ENCODE measurements at places on chromosomes 3 and 15. TPM values are rescaled to one million over a fixed set of nuclear protein-coding genes. Genes with fewer than 3 reads are reported as not detected.
A peak's percentile ranks its signal among the peaks of the same experiment; 100 is the strongest.

DNA sequence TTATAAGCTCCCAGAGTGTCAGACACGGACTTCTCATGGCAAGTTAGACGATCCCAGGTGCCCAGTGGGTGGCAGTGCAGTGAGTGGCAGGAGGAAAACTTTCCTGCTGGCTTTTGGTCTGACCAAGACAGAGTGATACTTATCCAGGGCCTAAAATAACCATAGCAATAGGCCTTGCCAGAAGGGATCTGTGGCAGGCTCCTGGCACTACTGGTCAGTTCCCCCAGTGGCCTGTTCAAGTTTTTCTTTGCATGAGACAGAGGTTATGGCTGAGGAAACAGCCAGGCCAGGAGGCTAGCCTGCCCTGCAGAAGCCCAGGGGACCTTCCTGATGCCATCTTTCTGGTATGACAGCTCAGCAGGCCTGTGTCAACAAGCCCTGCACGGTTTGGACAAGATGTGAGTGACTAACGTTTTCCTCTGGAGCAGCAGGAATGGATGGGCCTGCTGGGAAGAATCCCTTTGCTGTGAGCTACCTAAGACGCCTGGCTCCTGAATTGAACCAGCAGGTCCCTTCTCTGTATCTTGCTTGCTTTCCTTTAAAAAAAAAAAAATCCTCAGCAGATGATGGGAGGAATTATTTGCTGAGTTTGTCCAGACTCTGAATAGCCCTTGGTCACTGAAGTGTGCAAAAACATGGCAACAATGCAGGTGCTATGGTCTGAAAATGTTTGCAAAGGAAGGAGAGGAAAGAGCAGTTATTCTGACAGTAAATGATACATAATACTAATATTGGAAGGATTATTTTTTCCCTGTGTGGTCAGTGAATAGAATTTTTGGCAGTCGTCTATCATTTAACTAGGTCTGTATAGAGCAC, 18.0 kb downstream of the SCG5 start:
- no peak for DNase-seq

DNA sequence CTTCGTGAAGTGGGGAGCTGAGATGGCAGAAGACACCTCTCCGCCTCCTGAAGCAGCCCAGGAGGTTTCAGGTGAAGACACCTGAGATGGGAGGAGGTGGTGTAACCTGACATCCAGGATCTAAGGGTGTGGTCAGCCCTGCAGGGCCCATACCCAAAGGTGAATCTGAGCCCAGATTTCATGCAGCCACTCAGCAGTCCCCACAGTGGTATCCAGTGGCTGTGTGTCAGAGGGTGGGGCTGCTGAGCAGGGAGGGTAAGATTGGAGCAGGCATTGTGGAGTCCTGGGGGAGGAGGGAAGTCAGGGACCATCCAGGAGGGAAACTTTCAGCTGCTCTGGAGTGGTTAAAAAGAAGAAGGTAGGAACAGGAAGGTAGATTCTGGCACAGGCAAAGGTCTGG, 46.0 kb upstream of the SMAD6 start:
- no peak for DNase-seq

GRCh38 chr15:85607141-85607806, 187.5 kb downstream of the KLHL25 start:
- no peak for DNase-seq

- DNase-seq, result no peak
Measured at GRCh38 chr3:160114355-160114995, 110.7 kb upstream of the C3orf80 start.

- no peak for DNase-seq
Measured at GRCh38 chr3:157499342-157499963, 3.8 kb downstream of the VEPH1 start.

- peak; percentile 53 for DNase-seq
Measured at GRCh38 chr15:66698318-66698961, 3.6 kb upstream of the SMAD6 start.

DNA sequence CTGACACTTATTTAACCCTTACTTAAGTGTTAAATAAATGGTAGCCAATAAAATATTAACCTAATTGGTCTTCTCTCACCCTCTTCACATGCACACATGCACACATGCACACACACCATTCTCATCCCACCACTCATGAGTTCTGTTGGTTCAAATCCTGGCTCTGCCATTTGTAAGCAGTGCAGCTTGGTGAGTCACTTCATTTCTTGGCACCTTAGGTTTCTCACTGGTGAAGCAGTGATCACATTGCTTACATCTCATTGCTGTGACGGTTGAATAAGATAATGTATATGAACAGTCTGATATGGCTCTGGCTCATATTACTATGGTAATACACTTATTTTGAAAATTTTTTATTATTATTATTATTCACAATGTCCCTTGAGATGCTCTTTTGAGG, 33.8 kb downstream of the RIOX2 start:
- DNase-seq, result no peak

DNA sequence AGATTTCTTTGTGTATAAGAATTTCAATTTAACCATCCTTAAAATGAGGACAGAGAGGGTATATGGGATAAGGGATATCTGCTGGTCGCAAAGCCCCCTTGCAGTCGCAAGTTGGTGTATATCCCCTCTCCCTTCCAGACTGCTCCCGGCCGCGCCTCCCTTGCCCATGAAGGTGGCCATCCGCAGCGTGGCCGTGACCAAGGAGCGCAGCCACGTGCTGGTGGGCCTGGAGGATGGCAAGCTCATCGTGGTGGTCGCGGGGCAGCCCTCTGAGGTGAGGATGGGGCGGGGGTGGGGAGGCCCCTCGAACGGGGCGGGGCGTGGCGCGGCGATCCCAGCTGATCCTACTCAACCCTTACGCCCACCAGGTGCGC, 29.4 kb downstream of the NBEAL2 start:
- no peak for DNase-seq

- DNase-seq, result no peak
Measured at GRCh38 chr3:51684971-51685751, 14.1 kb downstream of the TEX264 start.

DNA sequence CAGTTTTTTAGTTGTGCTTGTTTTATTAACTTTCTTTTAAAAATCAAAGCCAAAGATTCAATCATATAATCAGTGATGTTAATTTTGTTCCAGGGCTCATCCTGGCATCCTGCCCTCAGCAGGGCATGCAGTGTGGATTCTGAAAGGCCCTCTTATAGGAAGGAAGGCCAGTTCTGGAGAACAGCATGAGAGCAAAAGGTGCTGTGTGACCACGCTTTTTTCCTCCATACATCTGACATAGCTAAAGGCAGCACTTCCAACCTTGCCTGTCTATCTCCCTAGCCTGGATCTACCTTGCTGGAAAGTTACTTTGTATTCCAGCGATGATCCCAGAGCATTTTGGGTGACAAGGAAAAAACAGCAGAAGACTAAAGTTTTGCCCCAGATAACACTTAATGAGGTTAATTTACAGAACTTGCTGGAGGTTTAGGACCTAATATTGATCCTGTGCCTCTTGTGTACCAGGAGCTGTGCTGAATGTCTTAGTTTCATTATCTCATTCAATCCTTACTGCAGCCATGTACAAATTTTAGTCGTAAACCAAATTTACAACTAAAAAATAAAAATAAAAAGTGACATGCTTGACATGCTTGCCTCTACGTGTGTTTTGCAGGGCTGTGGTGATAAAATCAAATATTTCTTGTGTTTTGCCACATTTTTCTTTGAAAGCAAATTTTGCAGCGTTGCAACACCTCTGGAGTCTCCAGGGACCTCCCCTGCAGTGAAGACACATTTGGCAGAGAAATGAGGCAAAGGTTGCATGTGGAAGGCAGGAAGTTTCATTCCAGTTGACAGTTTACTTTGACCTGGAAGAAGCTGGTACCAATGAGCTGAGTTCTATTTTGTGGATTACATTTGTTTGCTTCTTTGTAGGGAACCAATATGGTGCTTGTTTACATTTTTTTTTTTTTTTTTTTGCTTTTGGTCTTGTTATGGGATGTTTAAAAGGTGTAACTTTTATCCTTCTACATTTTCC, 13.2 kb downstream of the IL1RAP start:
- DNase-seq, result no peak

Gene PCLAF
- not detected for polyA plus RNA-seq

Gene NR1I2
- not detected for polyA plus RNA-seq

Gene CYP8B1
- polyA plus RNA-seq, result not detected

Gene CHP1
- 67.2 TPM for polyA plus RNA-seq

Gene FOXP1
- 25.7 TPM for polyA plus RNA-seq

Gene TMEM39A
- polyA plus RNA-seq, result 11.6 TPM
